ENCODE measurements at places on chromosomes 1 and 21. TPM values are rescaled to one million over a fixed set of nuclear protein-coding genes. Genes with fewer than 3 reads are reported as not detected.

The BMP8A gene
- 1.8 TPM for total RNA-seq

The PAPPA2 gene
- not detected for total RNA-seq

The IL22RA1 gene
- 0.21 TPM for total RNA-seq

The CELA3B gene
- 0.35 TPM for total RNA-seq

- no peak for DNase-seq
These were observed 145.1 kb downstream of the CASZ1 start for GRCh38 chr1:10651389-10651766.

DNA sequence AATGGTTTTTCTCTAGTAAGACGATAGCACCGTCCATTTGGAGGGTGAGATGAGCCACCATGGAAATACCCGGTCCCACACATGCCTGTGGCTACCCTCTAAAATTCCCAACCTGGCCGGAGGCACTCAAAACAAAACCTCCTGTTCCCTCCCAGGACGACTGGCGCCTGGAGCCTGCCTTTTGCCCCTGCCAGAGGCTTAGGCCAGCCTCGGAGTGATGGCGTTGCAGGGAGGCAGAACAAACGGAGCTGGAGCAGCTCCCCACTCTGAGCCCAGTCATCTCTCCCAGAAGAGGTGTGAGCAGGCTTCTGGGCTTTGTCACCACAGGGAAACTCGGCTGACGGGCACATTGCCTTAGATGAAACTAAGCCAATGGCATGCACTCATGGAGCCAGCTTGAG lies 213.7 kb upstream of the HOOK1 start:
- no peak for DNase-seq

DNA sequence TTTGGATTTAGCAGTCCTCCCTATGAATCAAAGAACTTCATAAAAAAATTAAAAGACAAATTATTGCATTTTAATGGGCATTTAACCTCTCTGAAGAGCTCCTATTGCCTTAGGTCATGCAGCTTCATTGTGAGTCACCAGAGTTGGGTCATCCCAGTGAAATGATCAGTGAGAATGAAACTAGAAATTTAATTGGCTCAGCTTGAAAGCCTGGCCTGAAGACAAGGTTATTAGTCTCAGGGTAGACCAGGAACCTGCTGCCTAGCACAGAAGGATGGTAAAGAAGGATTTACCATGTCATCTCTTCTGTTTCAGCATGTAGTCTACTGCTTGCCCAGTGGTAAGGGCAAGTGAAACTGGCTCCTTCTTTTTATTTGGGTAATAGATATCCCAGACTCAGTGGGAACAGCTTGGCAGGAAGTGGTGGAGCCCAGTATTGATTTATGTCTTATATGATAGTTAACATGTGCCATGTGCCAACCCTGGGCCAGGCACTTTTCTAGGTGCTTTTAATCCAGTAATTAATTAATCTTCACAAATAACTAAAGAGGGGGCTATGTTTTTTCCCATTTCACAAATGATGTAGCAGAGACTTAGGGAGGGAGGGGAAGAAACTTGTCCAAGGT lies 23.6 kb downstream of the LAMC2 start:
- no peak for DNase-seq

The COL8A2 gene
- total RNA-seq: 1.2 TPM

The ZNF683 gene
- not detected for total RNA-seq

DNA sequence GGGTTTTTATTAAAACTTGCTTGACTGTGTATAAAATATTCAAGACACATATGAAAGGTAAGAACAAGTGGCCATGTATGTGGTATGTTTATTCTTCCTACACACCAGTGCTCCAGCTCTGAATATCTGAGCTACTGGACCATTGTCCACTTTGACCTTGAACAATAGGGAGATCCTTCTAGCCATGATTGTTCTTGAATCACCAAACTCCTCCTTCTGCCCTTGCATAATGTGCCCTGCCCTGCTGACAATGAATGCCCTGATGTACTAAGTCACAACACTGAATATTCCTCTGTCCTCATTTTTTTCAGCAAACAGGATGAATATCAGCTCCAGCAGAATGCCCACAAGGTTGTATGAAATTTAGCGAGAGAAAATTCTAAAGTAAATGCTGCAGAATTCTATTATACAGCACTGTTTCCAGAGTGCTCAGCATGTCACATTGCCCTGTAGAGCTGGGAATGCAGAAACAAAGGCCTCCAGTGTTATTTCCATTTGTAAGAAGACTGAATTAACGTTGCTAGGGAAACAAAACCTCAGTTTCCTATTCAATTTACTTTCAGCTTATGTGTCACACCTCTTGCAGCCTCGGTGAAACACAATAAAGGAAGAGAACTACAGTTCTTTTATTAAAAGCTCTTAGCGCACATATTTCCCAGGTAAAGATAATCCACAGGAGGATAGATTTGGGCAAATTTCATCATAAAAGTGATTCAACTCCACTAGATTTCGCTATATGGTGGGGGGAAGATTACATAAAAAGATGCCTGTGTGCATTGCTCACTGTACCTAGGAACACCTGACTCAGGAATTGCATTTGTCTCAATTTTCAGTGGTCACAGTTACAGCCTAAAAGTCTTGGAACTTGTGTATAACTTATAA lies 187.4 kb upstream of the ATP1B1 start:
- no peak for DNase-seq

The MROH9 gene
- total RNA-seq: not detected

The C1orf174 gene
- 9.1 TPM for total RNA-seq

DNA sequence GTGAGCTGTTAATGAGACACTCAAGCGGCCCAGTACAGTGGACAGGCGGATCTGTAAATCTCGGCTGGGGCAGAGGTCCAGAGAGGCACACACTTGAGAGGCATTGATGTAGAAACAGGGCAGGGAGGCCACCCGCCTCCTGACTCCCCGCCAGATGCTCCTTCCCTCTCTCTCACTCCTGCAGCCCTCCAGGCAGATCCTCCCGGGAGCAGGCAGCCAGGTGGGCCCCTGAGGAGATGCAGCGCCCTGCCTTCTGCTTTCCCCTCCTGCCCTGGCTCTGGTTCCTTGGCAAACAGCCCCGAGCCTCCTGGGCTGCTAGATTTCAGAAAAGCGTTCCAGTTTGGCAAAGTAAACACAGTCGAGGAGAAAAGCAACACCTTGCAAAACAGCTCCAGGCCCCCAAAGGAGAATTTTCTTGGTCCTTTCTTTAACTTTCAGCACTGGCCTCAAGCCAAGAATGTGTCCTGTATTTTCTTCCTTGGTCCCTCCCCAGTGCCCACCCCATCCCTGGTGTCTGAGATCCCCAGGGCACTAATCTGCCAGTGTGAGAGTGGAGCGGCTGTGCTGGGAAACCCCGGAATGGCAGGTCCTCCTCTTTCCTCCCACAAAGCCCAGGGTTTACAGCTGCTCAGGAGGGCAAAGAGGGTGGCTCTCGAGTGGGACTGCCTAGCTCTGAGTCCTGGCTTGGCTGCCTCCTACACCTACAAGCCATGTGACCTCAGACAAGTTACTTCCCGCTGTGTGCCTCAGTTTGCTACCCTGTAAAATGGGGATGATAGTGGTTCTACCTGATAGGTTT lies 29.4 kb upstream of the IFNLR1 start:
- DNase-seq: peak; percentile 40

DNA sequence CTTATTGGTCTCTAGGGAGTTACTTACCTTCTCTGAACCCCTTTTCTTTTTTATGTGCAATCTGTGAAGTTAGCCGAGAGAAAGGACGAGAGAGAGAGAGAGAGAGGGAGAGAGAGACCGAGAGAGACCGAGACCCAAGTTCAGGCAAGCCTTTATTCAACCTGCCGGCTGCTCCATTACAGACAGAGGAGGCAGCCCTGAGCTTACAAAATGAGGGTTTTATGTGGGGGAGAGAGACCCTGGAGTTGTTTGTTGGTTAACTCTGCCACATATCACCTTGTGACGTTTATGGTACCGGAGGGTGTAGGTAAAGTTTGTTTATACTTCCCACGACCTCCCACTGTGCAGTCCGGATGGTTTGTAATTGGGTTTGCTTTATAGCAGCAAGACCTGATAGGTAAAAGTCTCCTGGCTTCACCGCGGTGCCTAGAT lies 1.5 kb upstream of the MCOLN3 start:
- no peak for DNase-seq

- no peak for DNase-seq
These were observed 604 bp upstream of the TMEM79 start for GRCh38 chr1:156283521-156283920.

DNA sequence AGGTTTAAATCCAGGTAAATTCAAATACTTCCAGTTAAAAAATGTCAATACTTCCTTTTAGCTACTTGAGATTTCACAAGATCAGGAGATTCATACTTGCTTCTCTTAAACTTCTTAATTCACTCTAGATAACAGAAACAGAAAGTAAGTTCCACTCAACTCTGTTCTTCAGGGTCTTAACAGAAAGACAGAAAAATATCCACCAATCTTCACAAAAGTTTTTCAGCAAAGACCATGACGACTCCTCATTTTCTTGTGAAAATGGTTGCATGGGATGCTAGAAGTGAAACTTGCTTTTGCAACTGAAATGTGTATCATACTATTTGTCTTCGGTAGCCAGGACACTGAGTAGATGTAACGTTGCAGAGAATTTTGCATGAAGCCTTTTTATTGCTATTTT lies 12.3 kb upstream of the LRRC8C start:
- no peak for DNase-seq

GRCh38 chr21:37461479-37461878 lies 94.9 kb downstream of the DYRK1A start:
- no peak for DNase-seq

GRCh38 chr1:153210206-153210605 lies 7.0 kb downstream of the LELP1 start:
- DNase-seq: no peak

The USH2A gene
- not detected for total RNA-seq

DNA sequence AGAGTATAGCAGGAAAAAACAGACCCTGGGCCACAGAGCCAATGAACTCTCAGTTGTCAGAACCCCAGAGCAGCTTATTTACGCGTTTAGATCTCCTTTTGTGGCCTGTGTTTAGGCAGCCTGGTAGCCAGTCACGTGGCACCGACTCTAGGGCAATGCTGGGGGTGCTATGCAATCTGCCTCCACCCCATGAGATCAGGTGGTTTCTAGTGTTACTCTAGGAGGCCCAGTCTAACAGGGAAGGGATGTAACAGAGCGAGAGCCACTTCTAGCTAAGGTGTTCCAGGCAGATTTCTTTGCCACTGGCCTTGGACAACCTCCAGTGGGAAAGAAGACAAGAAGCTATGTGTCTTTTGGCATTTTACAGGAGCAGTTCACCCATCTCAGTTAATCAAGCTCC lies 12.0 kb upstream of the A3GALT2 start:
- no peak for DNase-seq

DNA sequence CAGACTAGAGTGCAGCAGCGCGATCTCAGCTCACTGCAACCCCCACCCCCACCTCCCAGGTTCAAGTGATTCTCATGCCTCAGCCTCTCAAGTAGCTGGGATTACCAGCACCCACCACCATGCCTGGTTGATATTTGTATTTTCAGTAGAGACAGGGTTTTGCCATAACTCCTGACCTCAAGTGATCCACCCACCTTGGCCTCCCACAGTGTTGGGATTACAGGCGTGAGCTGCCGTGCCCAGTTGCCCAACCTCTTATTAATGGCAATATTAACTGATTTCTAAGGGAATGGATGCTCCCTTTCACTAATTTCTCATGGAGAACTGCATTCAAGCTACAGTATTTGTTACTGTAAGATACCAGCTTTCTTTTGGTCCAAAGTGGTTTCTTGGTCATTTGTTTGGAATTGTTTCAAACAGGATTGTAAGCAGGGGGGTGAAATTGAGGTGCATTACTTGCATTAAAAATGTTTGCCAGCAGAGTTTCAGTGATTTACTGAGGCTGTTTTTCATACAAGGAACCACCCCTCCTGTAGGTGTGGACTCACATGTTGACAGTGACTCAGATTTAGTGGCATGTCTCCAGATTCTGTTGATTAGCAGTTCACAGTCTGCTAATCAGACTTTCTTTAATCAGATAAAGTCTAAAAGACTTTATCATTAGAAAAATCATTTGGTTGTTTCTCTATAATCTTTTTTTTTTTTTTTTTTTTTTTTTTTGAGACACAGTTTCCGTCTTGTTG lies 3.9 kb upstream of the TGFBR3 start:
- peak; percentile 51 for DNase-seq

DNA sequence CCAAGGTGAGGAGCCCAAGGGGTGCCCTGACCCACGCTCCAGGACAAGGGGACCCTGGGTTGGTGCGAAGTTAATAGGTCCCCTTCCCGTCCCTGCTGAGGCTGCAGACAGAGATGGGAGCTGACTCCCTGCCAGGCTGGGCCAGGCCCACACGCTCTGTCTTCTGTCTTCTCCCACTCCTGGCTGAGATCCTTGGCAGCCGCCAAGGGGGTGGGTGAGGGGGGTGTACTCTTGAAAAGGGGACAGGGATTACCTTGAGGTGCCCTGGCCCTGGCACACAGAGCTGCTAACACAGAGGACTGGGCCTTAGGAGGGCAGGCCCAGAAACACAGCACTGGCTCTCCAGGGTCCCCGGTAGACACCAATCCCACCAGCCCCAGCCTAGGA lies 11.0 kb upstream of the CTRC start:
- DNase-seq: peak; percentile 54

The TGFB2 gene
- total RNA-seq: 43.2 TPM

- no peak for DNase-seq
These were observed 85.9 kb downstream of the CENPF start for GRCh38 chr1:214688891-214689290.

DNA sequence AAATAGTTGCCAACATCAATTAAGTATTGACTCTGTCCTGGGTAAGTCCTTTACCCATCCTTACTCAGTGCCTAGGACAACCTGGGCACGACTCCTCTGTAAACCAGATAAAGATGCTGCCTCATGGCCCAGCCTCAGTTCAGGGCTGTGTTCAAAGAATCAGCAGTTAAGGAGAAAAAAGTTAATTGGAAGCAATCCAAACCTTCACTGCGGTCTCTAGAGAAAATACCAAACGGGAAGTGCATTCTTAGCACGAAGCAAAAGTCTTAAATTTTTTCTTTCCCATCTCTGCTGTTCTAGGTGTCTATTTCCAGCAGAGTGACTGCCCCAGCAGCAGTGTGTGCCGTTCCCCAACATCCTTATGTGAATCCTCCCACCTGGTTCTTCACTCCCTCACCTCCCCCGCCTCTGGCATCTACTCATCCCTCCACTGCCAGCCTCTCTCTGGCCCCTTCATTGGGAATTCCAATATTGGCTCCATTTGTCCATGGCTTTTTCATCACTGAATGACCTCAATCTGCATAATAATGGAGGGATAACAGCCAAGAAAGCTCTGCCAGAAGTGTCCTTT lies 23.2 kb downstream of the KANK4 start:
- no peak for DNase-seq

The CHODL gene
- 0.26 TPM for total RNA-seq

- DNase-seq: no peak
These were observed 5.1 kb upstream of the SSR2 start for GRCh38 chr1:156025876-156026275.

Data from uterus (tissue), 4 donors.